ENCODE measurements at places on chromosomes 4 and X.
A peak's percentile ranks its signal among the peaks of the same experiment; 100 is the strongest.

- no peak for DNase-seq
Observed at GRCh38 chrX:42752730-42753129, 25.2 kb downstream of the PPP1R2C start.

- DNase-seq = no peak
Observed at GRCh38 chr4:173879509-173879908, 349.5 kb upstream of the HAND2 start.

- DNase-seq = no peak
Observed at GRCh38 chr4:102163404-102164140, 181.7 kb downstream of the SLC39A8 start.

DNA sequence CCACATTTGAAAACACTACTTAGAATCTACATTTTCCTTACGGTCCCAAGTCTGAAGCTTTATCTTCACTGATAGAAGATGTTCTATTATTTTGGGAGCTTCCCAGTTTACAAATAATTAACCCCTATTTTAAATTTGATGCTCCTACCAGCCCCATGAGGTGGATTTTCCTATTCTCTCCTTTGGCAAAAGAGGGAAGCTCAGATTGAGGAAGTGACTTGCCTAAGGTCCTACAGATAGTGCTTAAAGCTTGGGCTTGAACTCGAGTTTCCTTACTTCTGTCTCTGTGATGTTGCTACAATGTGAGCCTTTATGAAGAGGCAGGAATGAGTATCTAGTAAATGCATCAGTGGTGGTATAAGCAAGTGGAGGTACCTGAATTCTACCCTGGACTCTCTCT, 27.5 kb downstream of the HEPH start:
- DNase-seq = no peak

DNA sequence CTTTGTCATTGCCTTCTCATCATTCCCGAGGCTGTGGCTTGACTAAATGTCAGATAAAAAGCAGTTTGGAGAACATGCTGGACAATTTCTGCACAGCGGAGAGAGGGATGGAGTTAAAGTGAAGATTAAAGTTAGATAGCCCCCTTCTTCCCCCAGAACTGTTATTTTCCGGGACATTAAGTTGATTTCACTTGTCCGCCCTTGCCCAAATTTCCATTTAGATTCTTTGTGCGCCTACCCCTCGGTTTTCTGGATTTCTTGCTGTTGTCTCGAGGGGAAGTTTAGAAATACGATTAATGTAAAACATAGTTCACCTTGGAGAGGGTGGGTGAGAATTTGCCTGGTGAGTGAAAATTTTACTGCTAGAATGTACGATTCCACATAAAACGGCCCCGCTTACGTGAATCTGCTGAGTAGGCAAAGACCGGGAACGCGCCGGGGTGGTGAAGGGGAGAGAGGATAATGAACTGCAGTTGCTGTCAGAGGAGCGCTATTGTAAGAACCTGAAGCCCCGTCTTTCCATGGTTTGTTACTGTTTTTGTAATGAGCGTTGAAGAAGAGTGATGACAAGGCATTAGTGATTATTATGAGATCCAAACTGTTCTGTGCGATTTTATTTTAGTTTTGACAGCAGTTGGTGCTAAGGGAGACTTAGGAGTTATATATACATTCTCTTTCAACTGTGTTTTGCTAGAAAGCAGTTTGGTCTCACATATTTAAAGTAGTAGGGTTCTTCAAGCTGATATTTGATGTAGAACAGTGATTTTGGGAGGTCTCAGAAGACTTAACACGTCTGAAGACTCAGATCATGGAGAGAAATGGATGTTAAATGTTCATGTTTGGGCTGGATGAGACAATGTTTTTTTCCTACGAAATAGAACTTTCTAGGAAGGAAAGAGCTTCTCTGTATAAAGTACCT, 73.0 kb downstream of the AFF1 start:
- DNase-seq = peak; percentile 64

- DNase-seq = no peak
Observed at GRCh38 chr4:124462954-124463828, 249.3 kb downstream of the ANKRD50 start.

DNA sequence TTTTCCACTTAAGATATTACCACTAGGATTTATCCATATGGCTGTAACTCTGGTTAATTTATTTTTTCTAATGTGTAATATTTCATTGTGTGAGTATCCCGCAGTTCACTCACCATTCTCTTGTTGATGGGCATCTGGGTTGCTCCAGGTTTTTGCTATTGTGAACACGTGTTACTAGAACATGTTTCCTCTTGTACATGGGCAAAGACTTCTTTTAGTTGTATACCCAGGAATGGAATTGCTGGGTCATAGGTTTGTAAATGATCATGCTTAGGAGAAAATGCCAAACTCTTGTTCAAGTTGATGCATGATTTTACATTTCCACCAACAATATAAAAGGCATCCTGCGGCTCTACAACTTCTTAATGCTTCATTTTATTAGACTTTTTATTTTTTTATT, 26.8 kb downstream of the SYNPO2 start:
- no peak for DNase-seq

DNA sequence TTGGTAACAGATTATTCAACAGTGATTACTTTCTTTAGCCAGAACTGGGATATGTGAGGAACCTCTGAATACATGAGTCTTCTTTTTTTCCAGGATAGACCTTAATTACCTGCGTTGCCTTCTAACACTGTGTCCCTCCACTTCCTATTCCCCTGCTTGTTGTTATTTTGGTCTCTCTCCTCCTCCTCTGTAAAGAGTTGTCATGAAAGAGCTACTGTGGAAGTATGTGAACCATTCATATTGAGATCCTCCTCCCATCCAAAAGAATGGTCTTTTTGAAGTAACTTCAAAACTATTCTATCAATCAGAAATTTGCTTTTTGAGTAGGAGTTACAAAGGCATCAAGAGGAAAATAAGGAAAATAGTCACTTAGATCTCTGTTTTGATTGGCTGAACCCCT, 420.0 kb upstream of the TENM3 start:
- DNase-seq = no peak

DNA sequence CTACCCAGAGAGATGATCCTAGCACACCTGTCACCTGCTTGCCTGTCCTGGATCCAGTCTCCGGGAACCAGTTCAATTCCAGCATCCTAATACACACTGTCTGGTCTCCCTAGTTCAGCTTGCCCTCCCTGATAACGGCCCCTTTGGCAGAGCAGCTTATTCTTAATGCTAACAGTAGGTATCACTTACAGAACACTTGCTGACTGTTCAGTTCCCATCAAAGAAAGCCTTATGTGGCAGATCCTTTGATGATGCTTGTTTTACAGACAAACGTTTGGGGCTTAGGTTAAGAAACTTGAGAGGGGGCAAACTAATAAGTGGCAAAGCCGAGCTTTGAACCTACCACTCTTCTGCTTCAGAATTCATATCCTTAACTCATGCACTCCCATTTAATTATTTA, 890 bp downstream of the RASSF6 start:
- no peak for DNase-seq

- DNase-seq = no peak
Observed at GRCh38 chr4:150579551-150580234, 2.3 kb upstream of the MAB21L2 start.

- no peak for DNase-seq
Observed at GRCh38 chrX:84118769-84119168, 69.2 kb downstream of the RPS6KA6 start.

- DNase-seq = no peak
Observed at GRCh38 chr4:36163198-36163597, 81.1 kb downstream of the ARAP2 start.

GRCh38 chr4:21979196-21979595, 30.6 kb upstream of the KCNIP4 start:
- no peak for DNase-seq

- no peak for DNase-seq
Observed at GRCh38 chr4:105637408-105638176, 70.9 kb downstream of the INTS12 start.

DNA sequence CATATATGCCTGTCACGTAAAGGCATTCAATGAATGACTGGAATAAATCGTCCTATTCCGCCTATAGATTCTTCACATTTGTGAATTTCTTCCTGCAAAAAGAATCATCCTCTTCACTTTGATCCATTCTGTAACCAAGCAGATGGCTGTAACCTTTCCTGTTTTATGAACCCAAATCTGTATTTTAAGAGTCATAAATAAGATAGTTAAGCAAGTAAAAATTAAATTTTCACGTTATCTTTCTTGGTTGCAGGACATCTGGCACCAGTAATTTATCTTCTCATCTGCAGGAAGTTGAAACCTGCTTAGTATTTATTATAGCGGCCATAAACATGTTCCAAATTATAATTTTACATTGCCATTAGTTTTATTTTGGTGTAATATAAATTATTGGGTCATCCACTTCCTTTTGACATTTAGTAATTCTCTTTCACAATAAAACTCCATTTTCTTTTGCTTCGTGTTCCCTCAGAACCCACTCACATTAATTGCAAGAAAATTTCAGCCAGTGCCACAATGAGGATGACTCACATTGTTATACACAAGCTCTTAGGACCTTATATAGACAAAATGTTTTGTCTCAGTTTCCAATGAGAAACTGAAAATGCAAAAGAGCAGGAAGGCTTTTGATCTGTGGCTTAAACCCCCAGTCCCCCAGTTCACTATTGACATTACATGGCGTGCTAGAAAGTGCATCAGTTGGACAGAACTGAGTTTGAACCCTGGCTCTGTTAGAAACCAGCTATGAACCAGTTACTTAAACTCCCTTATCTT, 51.1 kb downstream of the TMEM156 start:
- no peak for DNase-seq

DNA sequence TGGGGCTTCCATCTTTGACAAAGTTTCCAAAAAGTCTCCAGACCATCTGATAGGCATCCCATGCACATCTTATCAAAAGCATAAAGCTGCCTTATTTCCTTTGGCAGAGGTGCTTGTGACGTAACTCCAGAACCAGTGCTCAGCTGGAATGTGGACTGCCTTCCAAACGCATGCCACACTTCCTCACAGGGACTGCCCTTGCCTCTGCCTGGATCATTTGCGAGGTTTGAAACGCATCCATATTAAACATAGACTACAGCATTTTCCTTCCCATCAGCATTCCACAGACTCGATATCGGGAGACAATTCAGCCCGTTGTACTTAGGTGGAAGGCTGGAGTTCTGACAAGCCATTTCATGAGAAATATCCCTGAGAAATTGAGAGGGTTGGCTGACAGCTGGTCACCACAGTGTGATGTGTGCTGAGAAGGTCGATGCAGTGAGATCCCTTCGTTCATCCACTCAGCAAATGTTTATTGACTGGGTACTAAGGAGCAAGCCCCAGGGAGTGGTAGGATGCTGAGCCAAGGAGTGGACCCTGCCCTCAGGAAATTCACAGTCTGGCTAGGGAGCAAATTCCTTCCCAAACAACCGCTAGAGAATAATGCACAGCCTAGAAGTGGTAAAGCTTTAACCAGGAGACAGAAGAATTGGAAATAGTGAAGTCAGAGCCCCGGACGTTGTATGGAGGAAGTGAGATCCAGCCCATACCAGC, 376.0 kb downstream of the BCOR start:
- no peak for DNase-seq

DNA sequence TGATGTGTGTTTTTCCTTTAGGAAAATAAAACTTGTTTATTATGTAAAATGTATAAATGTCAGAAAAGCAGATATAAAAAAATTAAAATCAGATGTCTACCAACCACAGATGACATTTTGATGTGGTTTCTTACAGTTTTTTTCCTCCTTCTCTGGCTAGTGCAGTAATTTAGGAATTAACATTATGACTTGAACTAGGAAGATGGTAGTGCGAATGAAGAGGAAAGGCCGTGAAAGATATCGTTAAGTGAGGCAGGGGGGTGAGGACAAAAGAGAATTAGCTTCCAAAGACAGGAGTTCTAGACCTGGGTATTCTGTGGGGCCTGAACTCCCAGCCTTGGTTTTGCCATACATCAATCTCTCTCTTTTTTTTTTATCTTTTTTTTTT, 98.0 kb downstream of the RBM47 start:
- no peak for DNase-seq

DNA sequence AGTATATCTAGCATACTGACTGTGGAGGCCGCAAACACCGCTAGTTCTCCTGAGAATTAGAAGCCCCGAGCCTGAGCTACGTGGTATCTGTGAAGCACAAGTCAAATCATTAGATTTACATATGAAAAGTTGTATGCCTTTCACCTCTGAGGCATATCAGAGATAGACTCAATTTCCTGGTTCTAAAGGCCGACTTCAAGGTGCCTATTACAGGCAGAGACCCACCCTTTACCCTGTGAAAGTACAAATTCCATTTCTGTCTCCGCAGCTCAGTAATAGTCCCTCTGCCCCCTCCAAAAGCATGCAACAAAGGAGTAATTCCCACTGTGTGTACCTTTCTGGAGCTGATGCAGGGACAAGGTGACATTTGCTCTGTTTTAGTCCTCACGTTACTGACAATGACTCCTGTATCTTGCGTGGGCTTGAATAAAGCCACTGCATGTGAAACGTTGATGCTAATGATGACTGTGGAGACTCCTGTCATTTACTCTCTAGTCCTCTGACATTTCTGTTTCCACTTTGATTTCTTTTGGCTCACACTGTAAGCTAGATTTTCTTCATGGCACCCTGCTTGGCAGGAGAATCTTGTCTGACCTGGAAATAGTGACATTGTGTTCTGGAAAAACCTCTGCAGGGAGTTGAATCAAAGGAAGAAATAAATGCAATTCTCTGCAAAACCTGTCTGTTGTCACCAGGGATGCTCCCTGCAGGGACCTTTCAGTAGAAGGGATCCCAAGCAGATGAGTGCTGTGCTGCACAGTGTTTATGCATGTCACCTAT, 273.2 kb upstream of the EMCN start:
- DNase-seq = no peak

DNA sequence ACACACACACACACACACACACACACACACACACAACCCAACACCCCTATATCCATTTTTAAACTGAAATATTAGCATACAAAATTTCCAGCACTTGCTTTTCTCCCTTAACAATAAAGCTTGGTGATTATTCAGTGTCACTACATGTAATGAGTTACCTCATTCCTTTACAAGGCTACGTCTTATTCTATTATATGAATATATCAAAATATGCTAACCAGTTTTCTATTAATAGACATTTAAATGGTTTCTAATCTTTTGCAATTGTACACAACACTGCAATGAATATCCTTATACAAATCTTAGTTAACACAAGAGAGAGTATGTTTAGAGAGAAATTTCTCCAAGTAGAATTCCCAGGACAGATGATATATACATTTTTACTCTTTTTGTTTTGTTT, 14.2 kb downstream of the ZNF81 start:
- no peak for DNase-seq

DNA sequence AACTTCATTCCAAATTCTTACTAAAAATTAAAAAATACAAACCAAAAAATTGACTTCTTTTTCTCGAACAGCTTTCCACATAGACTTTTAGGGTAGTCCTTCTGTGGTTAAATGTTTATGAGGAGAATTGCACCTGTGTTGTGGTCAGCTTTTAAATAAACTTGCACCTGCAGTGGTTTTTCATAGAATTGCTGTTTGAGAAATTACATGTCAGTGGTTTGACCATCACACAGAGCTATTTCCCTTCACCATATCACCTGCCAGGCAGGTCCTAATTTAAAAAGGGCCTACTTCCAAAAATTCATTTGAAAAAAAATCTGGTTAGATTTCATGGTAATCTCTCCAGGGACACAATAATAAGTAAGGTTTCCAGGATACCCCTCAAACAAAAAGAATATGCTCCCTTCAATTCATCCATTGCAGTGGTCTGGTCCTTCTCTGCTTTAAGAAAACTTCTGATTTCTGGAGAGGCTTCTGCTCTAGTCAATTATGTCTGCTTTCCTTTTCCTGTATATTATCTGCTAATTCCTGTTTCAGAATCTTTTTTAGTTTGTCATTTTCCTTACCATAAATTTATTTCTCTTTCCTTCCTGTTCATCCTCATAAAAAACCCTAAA, 9.8 kb upstream of the UTP3 start:
- no peak for DNase-seq
